NCI-H82 (cell line): ENCODE measurements at places on chromosomes 13 and 19.

DNA sequence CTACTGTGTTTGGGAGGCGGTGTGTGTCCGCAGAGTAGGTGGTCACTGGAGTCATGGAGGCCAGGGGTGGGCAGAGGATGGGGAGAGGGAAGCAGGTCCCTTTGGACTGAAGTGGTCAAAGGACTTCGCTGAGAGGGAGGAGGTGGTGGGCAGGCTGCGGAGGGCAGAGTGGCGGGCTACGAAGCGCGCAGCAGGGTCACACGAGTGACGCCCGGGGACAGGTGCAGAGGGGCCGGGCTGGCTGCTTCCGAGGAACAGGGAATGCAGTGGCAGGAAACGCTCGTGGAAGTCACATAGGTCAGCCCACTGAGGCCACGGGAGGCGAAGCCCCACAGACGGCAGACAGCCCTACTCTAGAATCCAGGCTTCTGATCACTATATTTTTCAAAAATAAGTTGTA is 111.5 kb downstream of the URI1 start:
- no peak for DNase-seq

- peak; percentile 15 for DNase-seq
Measured at GRCh38 chr13:71618159-71618558, 248.8 kb downstream of the DACH1 start.

- no peak for DNase-seq
Measured at GRCh38 chr19:42441049-42441445, 1.7 kb downstream of the CXCL17 start.

GRCh38 chr13:114120591-114121011 is 11.8 kb downstream of the RASA3 start:
- peak; percentile 91 for DNase-seq

GRCh38 chr19:35671818-35672217 is 5.5 kb downstream of the UPK1A start:
- no peak for DNase-seq

DNA sequence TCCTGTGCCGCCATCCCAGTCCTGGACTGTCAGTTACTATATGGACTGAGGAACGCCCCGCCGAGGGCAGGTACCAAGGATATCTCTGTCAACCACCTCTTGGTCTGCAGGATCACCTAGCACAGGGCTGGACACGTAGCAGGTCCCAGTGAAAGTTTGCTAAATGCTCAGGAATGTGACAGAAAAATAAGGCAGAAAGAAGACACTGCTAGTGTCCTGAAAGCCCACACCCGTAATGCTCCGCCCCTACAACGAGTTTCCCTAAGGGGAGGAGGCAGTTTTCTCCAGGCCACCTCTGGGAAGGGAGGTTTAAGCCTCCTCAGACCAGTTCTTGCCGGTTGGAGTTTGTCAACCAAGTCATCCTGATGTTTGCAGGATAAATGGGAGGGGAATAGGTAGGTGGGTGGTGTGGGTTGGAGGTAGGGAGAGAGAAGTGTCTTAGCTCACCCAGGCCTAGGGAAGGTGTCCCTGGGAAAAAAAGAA is 1.7 kb upstream of the SERTAD3 start:
- peak; percentile 65 for DNase-seq

DNA sequence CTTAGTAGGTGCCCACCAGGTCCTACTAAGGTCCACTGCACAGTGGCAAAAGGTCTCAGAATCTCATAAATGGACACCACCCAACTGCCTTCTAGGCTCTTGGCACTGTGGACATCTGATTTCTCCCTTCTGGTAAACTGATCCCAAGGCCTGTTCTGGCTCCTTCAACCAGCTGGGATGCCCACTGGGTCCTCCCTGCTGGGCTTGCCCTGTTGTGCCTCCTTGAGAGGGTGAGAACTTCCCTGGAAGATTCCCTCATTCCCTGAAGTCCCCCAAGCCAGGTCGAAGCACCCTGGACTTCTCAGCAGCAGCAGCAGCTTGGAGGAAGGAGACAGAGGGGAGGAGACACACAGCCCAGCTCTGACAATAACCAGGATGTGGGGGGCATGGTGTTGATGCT is 6.6 kb upstream of the ZNF492 start:
- DNase-seq, result no peak

- DNase-seq, result no peak
Measured at GRCh38 chr19:2306281-2306806, 1.6 kb downstream of the LINGO3 start.

GRCh38 chr13:36925603-36926002 is 5.6 kb upstream of the SMAD9 start:
- no peak for DNase-seq

GRCh38 chr19:5341448-5341820 is 822 bp upstream of the PTPRS start:
- peak; percentile 44 for DNase-seq

DNA sequence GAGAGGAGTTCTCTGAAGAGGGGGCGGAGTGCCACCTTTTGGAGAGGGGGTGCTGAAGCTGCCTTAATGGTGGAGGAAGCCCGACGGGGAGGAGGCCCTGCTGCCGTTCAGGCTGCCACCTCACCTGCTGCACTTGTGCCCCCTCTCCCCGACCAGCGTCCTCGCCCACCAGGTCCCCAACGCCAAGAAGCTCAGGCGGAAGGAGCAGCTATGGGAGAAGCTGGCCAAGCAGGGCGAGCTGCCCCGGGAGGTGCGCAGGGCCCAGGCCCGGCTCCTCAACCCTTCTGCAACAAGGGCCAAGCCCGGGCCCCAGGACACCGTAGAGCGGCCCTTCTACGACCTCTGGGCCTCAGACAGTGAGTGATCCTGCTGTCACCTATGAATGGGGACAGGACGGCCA is 5.4 kb downstream of the NOP53 start:
- DNase-seq, result no peak

DNA sequence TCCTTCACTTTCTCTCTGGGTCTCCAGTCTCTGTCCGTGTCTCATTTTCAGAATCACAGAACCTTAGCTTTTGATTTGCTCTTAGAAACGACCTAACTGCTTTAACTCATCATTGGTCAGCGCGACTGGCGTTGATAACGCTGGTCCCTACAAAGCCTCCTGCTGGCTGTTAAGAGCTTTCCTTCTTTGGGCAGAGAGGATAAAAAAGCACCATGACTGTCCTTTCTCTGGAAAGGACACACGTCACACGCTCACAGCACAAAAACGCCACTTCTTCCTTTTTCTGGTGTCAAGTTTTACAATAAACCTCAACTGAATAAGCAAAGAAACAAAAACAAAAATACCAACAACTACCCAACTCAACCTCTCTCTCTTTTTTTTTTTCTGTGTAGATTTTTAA is 1.7 kb upstream of the KLK12 start:
- DNase-seq, result no peak

DNA sequence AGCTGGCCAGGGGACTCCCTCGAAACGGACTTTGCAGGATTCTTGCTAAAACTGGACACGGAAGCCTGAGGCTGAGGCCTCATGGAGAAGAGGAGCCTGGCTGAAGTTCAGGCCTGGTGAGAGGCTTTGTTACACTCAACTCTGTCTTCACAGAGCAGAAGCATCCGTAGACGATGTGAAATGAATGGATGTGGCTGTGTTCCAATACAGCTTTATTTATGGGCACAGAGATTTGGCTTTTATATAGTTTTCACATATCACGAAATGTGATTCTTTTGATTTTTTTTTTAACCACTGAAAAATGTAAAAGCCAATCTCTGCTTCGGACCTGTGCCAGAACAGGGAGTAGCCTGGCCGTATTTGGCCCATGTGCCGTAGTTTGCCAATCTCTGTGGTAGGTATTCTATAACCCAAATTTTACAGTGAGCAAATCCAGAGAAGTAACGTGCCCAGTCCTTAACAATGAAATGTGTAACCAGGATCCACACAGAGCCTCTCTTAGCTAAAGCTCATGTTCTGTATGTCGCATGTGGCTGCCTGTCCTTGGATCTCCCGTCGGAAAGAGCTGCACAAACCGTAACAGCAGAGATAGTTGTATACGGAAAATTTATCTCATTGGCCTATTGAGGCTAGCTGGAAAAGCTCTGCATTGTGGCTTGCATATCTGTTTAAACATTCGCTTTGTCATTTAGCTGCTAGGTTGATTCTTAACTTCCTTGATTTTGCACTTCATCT is 171.6 kb upstream of the RNF113B start:
- DNase-seq, result no peak

GRCh38 chr13:86882107-86882506 is 789.1 kb upstream of the SLITRK5 start:
- no peak for DNase-seq

GRCh38 chr19:17576758-17577456 is 21.5 kb downstream of the COLGALT1 start:
- DNase-seq, result peak; percentile 92

DNA sequence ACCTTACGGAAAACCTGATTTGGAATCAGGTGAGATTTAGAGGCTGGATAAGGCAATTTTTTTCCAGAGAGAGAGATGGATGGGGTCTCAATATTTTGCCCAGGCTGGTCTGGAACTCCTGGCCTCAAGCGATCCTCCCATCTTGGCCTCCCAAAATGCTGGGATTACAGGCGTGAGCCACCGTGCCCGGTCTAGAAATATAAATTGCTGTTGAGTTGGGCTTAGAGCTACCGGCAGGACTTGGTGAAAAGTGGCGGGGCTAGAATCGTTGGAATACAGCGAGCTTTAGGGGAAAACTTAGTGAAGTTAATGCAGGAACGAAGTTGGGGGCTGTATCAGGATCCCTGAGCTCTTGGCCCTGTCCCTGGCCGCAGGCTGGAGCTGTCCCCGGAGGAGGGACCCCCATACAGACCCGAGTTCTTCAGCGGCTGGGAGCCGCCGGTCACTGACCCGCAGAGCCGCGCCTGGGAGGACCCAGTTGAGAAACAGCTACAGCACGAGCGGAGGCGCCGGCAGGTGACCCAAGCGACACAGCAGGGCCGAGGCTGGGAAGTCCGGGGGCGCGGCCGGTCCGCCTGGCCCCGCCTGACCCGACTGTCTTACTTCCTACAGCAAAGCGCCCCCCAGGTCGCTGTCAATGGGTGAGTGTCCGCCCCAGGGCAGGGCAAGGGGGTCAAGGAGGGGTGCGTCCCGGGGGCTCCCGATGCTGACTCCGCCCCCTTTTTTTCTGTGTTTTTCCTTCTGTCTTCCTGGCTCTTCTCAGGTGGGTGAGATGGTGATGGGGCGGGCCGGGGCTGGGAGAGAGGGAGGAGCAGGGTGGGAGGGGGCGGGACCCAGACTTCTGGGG is 7.6 kb downstream of the EPS8L1 start:
- DNase-seq, result peak; percentile 28

GRCh38 chr19:18340190-18340989 is at the start of gene PGPEP1:
TSS of gene PGPEP1 (plus strand) at chr19:18340598. CDS start at chr19:18340682, 84 bp downstream.
- DNase-seq, result peak; percentile 81

- no peak for DNase-seq
Measured at GRCh38 chr19:23304238-23304637, 54.0 kb upstream of the ZNF724 start.

DNA sequence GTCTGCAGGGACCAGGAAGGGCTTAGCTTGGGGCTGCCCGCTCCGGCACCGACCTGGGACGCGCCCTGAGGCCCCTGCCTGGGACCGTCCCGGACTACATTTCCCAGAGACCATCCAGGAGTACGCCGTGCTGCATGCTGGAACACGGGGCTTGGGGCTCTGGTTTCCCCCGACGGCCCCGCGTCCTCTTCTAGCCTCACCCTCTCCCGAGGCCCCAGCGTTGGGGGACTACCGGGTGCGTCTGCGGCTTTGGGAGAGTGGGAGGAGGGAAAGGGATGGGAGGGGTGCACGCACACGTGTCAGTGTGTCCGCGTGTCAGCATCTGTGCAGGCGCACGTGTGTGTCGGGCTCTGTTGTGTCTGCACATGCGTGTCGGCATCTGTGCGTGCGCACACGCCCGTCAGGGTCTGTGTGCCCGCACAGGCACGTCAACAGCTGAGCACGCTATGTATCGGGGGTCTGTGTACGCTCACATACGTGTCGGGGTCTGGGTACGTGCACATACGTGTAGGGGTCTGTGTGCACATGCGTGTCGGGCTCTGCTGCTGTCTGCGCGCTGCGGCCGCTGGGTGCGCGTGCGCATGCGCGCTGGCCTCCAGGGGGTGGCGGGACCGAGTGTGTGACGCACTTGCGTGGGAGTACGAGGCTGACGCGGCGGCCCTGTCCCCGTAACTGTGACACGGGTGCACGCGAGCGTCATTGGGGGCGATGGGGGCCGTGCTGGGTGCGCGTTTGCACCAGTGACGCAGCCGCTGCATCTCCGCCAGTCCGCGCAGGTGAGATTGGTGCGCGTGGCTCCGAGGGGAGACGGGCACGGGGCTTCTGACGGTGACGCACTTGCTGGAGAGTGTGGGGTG is at the start of gene ZNF331:
Gene ZNF331, plus strand, starts transcription at position 625 of the 857 bp plus-strand sequence. CDS start 31,232 bp downstream, outside the sequence.
- DNase-seq, result peak; percentile 82

- peak; percentile 83 for DNase-seq
Measured at GRCh38 chr13:51849145-51850101, 4.4 kb upstream of the TMEM272 start.

GRCh38 chr13:40637643-40638042 is 28.8 kb downstream of the FOXO1 start:
- no peak for DNase-seq

DNA sequence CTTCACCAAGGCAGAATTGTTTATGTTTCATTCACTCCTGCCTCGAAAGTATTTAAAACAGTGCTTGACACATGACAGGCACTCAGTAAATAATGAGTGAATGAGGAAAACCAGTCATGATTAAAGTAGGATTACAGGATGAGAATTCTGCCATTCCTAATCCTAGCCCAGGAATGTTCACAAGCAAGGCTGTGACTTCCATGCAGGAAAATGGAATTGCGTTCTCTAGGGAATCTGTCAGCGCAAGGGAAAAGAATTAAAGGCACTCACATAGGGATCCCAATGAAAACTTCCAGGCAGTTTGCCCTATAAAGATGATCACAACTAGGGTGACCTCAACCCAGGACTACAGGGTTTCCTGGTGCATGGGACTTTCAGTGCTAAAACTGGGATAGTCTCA is 143.4 kb downstream of the CYSLTR2 start:
- peak; percentile 25 for DNase-seq

- no peak for DNase-seq
Measured at GRCh38 chr13:98214008-98214643, 37.1 kb upstream of the RNF113B start.

GRCh38 chr19:12364391-12365235 is 870 bp downstream of the ZNF442 start:
- DNase-seq, result no peak

GRCh38 chr13:30736461-30737320 is 1.3 kb downstream of the ALOX5AP start:
- DNase-seq, result no peak

- DNase-seq, result no peak
Measured at GRCh38 chr19:36160821-36161596, 8.8 kb upstream of the COX7A1 start.

DNA sequence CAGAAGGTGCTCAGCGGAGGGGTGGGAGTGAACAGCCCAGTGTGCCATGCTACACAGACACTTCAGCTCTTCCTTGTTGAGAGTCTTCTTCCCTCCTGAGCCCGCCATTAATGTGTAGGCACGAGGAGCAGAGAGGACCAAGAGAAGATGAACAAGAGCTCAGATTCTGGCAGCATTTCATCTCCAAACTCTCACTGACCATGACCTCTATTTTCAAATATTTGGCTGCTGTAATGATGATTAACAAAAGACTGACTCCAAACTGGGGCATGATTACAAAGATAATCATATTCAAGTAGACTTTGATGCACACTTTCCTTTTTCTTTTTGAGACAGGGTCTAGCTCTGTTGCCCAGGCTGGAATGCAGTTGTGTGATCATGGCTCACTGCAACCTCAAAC is 236.5 kb downstream of the DCLK1 start:
- DNase-seq, result no peak

GRCh38 chr19:12985049-12985776 is 10.1 kb upstream of the NFIX start:
- DNase-seq, result no peak

- DNase-seq, result no peak
Measured at GRCh38 chr13:110832531-110832930, 82.3 kb downstream of the ANKRD10 start.
